Activated CD4-positive, CD25-positive, alpha-beta regulatory T cell treated with anti-CD3 and anti-CD28 coated beads, Interleukin-2, amount 50 U/mL, for 16 hours (primary cell): ENCODE measurements at places on chromosomes 6 and 20.

DNA sequence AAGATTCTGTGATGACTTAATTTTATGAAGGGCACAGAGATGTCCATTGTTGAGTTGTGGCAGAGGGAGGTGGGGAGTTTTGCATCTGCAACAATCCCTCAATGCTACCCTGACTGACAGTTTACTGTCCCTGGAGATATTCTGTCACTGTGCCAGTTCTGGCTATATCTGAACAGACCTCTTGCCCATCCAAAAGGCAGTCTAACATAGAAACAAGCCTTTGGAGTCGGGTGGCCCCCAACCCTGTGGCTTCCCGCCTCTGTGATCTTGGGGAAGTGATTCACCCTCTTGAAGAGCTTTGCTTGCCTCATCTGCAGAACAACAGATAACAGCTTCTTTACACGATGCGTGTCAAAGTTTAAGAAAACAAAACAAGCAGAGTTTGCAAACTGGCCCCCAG lies 3.8 kb upstream of the E2F1 start:
- DNase-seq, result no peak

- DNase-seq, result no peak
Observed at GRCh38 chr6:9484686-9485085, 930.2 kb downstream of the TFAP2A start.

- DNase-seq, result no peak
Observed at GRCh38 chr6:38375937-38376336, 263.8 kb downstream of the BTBD9 start.

- DNase-seq, result no peak
Observed at GRCh38 chr6:136514591-136514990, 35.6 kb downstream of the MAP7 start.

- DNase-seq, result no peak
Observed at GRCh38 chr6:126539022-126539421, 199.1 kb downstream of the CENPW start.

- DNase-seq, result no peak
Observed at GRCh38 chr6:139433631-139434419, 59.4 kb upstream of the CITED2 start.

- DNase-seq, result no peak
Observed at GRCh38 chr6:18976966-18977365, 589.8 kb downstream of the RNF144B start.

GRCh38 chr6:166540631-166541331 lies 45.7 kb downstream of the RAMACL start:
- DNase-seq, result peak; percentile 59

DNA sequence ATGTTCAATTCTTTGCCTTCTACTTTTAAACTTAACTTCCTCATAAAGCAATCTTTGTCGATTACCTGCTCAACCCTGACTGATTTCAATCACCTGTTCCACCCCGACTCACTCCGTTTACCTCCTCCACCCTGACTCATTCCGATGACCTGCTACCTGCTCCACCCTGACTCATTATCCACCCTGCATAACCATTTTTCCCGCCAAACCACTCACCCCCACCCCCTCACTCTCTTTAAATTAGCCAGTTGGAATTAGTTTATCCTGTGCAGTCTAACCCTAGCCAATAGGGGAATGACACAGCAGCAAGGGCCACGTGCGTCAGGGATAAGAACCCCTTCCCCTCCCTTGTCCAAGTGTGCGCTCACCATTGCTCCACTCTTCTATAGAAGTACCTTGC lies 56.7 kb upstream of the MRAP2 start:
- no peak for DNase-seq

GRCh38 chr6:152225241-152225934 lies 411.8 kb downstream of the SYNE1 start:
- DNase-seq, result no peak

DNA sequence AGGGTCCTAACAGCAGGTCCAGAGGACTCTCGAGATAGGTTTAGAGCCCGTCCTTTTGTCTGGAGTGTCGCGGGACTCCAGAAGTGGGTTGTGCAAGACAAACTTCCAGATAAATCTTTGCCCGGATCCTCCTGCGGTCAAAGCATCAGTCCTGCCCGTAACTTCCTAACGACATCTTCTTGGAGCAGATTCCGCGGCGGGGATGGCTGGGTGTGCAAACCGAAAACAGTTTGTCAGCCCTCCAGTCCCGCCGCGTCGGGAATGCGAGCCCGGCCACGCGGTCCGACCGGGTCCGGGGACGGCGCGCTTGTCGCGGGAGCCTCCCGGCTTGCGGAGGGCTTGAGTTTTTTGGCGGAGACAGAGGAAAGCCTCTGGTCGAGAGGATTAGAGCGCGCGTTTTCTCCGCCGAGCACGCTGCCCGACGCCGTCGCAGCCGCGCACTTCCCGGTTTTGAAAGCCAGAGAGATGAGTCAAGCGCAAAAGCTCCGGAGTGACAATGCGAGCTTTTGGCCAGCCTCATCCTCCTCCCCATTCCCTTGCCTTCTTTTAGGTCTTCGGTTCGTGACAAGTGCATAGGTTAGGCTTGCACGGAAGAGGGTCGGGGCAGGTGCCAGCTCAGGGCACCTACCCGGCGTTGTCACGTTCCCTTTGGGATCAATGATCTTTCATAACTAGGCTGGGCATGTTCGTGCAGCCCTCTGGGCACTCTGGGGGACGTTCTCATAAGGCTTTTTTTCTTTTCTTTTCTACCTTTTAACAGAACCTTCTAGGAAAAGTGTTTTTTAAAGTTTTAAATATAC lies 91.3 kb upstream of the PRDM1 start:
- DNase-seq, result no peak

GRCh38 chr6:145643760-145644159 lies 91.6 kb downstream of the EPM2A start:
- DNase-seq, result no peak

DNA sequence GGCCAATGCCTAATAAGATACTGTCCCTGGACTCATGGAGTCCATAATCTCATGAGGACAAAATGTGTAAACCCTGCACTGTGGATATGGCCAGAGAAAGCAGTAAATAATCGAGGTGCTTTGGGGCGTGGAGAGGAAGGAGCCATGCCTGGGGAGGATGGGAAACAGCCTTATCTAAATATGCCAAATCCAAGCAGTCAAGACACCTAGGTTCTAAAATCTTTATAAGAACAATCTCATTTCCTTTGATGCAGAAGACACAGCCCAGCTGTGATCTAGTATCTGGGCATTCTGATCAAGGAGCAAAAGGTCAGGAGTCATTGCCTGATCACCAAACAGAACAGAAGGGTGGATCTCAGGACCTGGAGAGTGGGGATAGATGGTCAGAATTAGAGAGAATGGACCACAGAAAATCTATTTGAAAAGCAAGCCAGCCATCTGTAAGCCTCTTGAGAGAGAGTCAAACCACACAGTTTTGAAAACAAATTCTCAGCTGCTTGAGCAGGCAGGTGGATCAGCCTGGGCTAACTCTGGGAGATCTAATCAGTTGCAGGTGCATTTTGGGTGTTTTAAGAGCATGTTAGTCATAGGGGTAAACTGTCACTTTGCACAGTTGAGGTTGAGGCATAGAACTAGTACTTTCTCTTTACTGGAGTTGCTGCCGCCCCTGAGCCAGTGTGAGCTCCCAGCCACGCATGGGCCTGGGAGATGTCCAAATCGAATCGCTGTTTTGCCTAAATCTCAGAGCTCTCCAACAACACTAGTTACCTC lies 130.8 kb upstream of the TNFAIP3 start:
- DNase-seq, result peak; percentile 17

DNA sequence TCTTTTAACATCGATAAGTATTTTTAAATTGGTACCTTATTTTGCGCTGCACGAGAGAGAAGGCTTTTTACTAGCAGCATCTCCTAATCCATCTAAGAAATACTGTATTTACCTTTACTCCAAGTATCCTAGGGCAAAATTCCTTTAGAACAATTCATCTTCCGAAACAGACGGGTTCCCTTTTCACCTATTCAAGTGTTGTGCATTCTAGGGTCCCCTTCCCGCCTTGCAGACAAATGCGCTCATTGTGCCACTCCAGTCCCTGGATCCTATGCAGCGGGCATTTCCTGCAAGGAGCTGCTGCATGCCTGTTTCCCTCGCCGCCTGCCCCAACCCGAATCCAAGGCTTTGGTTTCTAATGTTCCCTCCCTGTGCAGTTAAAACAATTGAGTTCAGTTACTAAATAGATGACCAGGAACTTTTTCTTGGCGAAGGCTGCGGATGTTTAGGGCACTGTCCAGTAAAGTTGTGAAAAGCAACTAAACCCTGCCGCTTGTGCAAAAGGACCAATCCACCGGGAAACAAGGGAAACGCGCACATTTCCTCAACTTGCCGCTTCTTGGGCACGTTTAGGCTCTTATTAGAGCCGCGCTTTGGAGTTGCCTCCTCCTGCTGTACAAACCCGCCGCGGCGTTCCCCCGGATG lies 556 bp upstream of the SCAF8 start:
- no peak for DNase-seq

GRCh38 chr6:20955131-20955530 lies 420.9 kb downstream of the CDKAL1 start:
- DNase-seq, result no peak

DNA sequence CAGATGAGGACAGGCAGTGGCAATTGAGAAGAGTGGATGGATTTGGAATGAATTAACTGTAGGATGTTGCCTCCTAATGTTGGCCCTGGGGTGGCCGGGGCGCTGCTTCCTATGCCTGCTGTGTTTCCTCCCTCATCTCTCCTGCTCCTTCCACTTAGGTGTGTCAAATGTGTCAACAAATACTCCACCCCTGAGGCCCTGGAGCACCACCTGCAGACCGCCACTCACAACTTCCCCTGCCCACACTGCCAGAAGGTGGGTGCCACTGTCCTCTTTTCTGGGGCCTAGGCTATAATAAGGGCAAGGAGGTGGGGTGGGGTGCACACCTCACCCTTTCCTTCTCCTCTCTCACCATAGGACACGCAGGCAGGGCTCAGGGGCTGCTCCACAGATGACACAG lies 30.0 kb upstream of the CHMP4B start:
- no peak for DNase-seq
